ENCODE measurements at places on chromosomes 11 and 22. TPM values are rescaled to one million over a fixed set of nuclear protein-coding genes. Genes with fewer than 3 reads are reported as not detected.

DEPDC7 gene
- 1.7 TPM for total RNA-seq

SCGB1D2 gene
- total RNA-seq, result not detected

TMA7B gene
- total RNA-seq, result 1.4 TPM

ANGPTL5 gene
- not detected for total RNA-seq

RASSF10 gene
- not detected for total RNA-seq

OR52N4 gene
- total RNA-seq, result 0.22 TPM

TNNI2 gene
- 0.33 TPM for total RNA-seq

P2RX6 gene
- total RNA-seq, result 0.35 TPM

HSPB2 gene
- total RNA-seq, result not detected

TEAD1 gene
- total RNA-seq, result 0.89 TPM

GLYATL1 gene
- total RNA-seq, result not detected

WEE1 gene
- 49.8 TPM for total RNA-seq

OR5T2 gene
- not detected for total RNA-seq

MUC5AC gene
- total RNA-seq, result not detected

SRPRA gene
- total RNA-seq, result 157 TPM

MMP11 gene
- 0.90 TPM for total RNA-seq

RIMBP3B gene
- total RNA-seq, result 0.35 TPM

DERL3 gene
- 5.4 TPM for total RNA-seq

OR4D11 gene
- total RNA-seq, result not detected

PANX2 gene
- total RNA-seq, result 1.7 TPM

GAS2 gene
- total RNA-seq, result 2.7 TPM

UPB1 gene
- not detected for total RNA-seq

CAVIN3 gene
- total RNA-seq, result 72.5 TPM

NUMA1 gene
- total RNA-seq, result 106 TPM

OR8D1 gene
- not detected for total RNA-seq

MRGPRX4 gene
- total RNA-seq, result not detected

RIMBP3C gene
- 0.44 TPM for total RNA-seq
